ENCODE measurements at places on chromosomes 4 and X.
A peak's percentile ranks its signal among the peaks of the same experiment; 100 is the strongest.

DNA sequence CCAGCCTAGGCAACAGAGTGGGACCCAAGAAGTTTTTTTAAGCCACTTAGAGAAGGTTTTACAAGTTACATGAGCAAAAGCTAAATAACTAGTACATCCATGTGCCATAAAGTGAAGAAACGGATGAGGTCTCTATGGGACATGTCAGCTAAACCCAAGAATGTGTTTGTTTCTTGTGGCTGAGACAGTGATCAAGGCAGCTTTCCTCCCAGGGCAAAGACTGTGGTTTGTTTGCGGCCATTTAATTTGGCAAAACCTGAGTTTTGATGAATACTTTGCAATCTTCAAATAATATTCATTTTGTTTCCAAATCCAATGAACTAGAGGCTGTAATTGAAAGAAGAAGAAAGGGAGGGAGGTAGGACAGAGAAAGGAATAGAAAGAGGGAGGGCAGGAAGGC is 44.9 kb upstream of the SLC2A9 start:
- no peak for DNase-seq

- DNase-seq, result peak; percentile 80
These were observed at the start of gene PCDH7 for GRCh38 chr4:30720021-30720660. Gene PCDH7 (plus strand): TSS chr4:30720369. CDS start chr4:30721423, 1,054 bp downstream.

- DNase-seq, result no peak
These were observed 108.1 kb upstream of the IQCM start for GRCh38 chr4:149923736-149924135.

- DNase-seq, result no peak
These were observed 155.1 kb upstream of the RASGEF1B start for GRCh38 chr4:81626851-81627250.

GRCh38 chrX:10450229-10450958 is 170.0 kb downstream of the MID1 start:
- DNase-seq, result peak; percentile 88

GRCh38 chr4:58665649-58666048 is 1555.5 kb upstream of the IGFBP7 start:
- no peak for DNase-seq

GRCh38 chr4:142353149-142353738 is 492.9 kb downstream of the INPP4B start:
- peak; percentile 92 for DNase-seq

DNA sequence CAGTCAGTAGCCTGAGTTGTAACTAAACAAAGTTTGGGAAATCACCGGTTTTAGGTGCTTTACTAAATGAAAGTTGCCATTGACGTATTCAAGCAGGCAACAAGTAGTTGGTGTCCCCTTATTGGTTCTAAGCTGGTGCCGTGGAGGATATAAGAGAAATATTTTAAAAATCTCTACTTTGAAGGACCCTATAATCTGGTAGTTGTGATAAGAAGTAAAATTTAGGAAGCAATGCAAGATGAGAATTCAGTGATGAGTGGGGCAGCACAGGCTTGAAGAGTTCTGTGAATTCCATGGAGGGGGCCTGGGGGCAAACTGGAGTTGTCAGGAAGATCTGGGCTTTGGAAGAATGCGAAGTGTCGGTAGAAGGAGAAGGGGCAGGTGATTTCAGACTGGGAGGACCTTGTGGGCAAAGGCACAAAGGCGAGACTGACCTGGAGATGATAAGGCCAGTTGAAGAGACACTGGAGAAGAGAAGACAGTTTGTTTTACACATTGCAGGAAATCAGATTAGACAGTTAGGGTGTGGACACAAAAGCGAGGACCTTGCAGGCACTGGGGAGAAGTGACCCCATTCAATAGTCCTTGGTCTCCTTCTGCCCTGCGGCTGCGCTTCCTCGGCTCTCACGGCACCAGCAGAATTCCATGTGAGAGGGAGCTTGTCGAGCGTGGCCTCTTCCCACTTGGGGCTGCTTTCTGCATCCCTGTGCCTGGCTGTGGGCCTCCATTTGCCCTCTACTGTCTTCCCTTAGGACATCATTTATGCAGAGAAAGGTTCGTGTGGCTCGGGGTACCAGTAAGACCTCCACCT is 1.3 kb downstream of the RHOH start:
- no peak for DNase-seq

DNA sequence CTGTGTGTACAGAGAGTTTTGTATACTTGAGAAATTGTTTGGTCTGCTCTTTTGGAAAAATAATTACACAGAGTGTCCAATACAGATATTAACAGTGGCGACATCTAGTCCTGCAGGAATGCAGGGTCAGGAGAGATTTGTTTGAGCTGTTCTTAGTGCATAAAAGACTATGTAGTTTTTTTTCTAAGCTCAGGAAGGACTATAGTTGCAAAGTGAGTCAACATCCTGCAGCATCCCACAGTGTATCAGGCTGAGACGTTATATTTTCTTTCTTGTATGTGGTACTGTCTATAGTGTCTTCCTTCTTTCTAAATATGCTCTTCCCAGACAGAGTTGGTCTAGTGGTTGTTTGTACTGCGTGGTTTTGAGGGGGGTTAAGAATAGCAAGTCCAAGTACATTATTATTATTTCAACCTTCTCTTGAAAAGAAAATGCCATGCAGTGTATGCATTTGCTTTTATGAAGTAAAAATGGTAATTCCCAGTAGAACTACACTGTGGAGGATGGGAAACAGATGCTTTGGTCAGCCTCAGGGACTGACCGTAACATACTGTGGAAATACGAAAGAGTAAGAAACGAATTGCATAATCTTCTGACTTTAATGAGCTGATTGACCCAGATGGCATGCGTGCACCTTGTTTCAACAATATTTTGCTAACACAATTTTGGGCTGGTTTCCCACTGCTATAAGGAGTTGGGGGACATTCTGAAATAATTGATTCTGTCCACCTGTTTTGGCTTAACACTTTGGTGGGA is 67.4 kb downstream of the DMP1 start:
- no peak for DNase-seq

GRCh38 chr4:90946945-90947344 is 819.8 kb downstream of the CCSER1 start:
- DNase-seq, result no peak

DNA sequence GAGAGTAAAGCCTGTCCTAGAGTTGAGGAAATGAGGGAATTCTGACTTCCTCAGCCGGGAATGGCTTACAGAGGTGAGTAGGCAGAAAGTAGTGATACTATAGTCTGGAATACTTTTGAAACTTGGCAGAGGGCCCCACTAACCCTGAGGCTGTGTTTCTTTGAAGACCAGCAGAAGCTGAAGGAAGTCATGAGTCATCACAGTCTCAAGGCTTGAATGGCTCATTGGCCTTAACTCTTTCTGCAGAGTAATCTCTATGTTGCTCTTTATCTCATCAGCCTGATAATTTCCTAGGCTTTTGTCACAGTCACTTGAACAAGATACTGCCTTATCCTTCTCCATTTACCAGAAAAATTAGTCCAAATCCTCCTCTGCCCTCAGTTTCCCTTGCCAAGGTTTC is 80.8 kb downstream of the ANKRD50 start:
- peak; percentile 98 for DNase-seq

- DNase-seq, result no peak
These were observed 380.8 kb downstream of the FBXW7 start for GRCh38 chr4:152155070-152155469.

- DNase-seq, result no peak
These were observed 54.9 kb downstream of the REELD1 start for GRCh38 chr4:146269228-146269653.

DNA sequence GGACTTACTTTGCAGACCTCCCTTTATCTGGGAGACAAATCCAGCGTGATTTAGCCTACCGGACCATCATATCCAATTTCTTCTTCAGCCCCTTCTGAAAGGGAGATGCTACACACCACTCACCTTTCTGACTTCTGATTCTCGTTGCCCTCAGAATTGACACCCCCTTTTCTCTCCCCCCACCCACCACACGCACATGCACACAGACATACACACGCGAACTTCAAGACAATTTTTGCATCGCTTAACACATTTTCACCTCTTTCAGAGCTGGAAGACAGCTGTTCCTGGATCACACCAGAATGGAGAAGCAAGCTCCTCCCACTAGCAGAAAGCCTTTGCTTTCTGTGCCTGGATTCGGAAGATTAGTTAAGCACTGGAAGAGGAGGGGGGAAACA is 1.0 kb upstream of the SNCA start:
- no peak for DNase-seq

GRCh38 chrX:7088968-7089615 is 58.4 kb upstream of the STS start:
- DNase-seq, result no peak

DNA sequence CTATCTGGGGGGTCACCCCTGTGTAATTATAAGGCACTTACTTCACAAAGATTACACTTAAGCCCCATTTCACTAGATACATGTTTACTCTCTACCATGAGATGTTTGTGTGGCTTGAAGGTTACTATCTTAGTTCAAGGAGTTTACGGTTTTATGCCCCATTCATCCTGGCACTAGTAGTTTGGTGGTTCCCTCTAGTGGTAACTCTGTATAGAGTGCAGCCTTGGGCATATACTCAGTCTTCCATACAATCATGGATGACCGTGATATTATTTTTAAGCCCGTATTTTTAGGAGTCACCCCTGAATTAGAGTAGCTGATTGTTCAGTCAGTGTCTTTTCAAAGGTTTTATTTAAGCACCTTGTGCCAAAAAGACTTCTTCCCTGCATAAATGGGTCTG is 109.9 kb upstream of the FAM47C start:
- DNase-seq, result no peak

DNA sequence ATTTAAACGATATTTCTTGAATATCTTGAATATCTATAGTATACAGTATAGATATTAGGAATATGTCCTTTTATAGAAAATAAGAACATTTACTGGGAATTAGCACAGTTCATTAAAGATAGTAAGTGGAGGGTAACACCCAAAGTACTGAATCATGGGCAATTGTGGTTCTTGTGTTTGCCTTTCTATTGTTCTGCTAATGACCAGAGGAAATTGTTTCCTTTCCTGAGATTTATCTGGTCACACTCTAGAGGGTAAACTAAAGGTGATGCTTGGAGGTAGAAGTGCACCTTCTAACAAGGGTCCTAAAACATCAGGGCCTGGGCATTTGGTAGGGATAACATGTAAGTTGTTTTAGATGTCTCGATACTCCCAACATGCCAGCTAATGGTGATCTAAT is 241.3 kb upstream of the SFRP2 start:
- DNase-seq, result no peak

- DNase-seq, result peak; percentile 1
These were observed 510.6 kb upstream of the CNKSR2 start for GRCh38 chrX:20863649-20864048.

GRCh38 chr4:152458801-152459302 is 77.0 kb downstream of the FBXW7 start:
- peak; percentile 8 for DNase-seq

GRCh38 chrX:57899064-57899463 is 11.2 kb downstream of the ZXDA start:
- no peak for DNase-seq

DNA sequence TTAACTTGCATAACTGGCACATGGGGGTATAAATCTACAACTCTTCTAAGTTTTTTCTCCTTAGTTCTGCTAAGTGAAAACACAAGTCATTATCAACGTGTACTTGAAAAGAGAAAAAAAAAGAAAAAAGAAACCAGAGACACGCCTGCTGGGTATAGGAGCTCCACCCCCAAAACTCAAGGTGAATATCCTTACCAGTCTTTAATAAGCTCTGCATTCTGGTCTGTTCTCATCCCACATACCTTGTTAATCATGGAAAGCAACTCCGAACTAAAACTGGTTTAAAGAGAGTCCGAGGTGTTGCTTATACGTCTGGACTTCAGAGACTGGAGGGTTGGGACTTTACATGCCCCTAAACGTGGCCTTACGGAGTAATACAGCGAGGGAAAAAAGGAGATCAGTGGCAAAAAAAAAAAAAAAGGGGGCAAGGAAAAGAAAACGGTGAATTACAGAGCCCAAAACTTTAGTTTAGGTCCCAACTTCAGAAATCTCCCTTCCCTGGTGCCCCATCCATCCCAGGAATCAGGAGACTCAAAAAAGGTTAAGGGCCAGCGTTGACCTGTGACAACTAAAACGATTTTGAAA is 1.0 kb downstream of the PGRMC2 start:
- DNase-seq, result peak; percentile 66

DNA sequence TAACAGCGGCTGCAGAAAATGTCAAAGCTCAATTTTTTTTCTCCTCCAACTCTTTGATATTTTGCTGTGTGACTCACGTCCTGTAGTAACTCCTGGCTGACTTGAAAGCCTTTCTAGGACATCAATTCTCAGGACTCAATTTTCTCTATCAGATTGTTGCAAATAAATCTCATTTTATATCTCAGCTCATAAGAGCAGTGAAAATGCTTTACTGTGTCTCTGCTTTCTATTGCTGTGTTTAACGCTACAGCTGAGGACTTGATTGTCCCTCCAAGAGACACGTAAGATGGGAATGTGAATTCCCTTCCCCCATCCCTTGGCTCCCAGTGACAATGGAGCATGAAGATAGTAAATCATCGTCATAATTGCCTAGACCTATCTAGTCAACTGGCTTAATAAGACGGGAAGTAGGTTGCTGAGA is 20.5 kb upstream of the CBR4 start:
- no peak for DNase-seq

- no peak for DNase-seq
These were observed 8.0 kb downstream of the FAM241A start for GRCh38 chr4:112153211-112153791.

DNA sequence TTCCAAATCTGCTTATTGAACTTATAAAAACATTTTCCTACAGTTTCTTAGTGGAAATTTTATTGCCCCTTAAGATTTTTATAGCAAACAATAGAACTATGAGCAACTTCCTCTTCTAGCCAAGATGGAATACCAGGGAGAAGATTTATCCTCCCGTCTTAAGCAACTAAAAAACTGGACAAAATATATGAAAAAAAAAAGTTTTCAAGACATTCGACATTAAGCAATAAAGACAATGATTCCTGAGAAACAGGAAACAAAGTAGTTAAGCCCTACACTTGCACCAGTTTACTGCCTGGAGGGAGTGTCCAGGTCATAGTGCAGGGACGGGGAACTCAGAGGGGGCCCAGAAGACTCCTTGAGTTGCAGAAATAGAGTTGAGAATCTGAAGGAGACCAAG is 516.1 kb upstream of the DIPK2B start:
- peak; percentile 46 for DNase-seq

GRCh38 chr4:9997886-9998285 is 23.4 kb downstream of the SLC2A9 start:
- DNase-seq, result no peak

- no peak for DNase-seq
These were observed 107.3 kb upstream of the CNKSR2 start for GRCh38 chrX:21266949-21267348.

GRCh38 chr4:7753931-7754465 is 185.7 kb downstream of the AFAP1 start:
- DNase-seq, result no peak

GRCh38 chrX:1700757-1701156 is 85.9 kb downstream of the ASMT start:
- DNase-seq, result no peak

- no peak for DNase-seq
These were observed 270.9 kb upstream of the LCORL start for GRCh38 chr4:18292411-18292810.
